Nephron progenitor cell (in vitro differentiated cells): ENCODE measurements at places on chromosomes 4 and X.

DNA sequence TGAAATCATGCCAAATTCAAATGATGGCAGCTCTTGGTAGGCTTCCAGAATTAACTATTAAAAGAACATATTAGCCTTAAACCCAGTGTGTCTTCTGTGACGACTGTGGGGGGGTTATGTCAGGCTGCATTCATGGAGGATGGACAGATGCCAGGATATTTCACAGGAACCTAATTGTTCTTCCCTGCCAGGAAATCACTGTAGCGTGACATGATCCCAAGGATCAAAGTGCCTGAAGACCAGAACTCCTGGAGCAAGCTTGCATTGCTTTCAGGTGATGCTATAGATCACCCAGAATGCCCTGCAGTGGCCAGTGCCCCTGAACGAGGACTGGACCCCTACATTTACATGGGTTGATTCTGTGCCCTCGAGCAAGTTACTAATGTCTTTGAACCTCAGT is 1093.0 kb upstream of the TENM3 start:
- DNase-seq, result no peak

DNA sequence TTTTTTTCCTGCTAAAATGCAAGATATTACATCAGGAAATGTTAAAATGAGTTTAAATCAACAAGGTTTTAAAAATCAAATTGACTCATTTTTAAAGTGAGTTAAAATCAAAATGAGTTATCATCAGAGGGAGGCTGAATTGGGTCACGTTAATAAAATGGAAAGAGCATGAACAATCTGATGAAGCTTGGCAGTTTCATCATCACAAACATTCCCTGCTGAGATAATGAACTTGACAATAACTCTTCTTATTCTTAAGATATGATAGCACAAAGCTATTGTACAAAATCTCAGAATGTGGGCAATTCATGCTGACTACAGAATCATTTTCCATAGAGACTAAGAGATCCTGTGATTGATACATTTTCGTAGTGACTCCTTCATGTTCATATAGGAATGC is 1086.7 kb downstream of the STIM2 start:
- DNase-seq, result no peak

DNA sequence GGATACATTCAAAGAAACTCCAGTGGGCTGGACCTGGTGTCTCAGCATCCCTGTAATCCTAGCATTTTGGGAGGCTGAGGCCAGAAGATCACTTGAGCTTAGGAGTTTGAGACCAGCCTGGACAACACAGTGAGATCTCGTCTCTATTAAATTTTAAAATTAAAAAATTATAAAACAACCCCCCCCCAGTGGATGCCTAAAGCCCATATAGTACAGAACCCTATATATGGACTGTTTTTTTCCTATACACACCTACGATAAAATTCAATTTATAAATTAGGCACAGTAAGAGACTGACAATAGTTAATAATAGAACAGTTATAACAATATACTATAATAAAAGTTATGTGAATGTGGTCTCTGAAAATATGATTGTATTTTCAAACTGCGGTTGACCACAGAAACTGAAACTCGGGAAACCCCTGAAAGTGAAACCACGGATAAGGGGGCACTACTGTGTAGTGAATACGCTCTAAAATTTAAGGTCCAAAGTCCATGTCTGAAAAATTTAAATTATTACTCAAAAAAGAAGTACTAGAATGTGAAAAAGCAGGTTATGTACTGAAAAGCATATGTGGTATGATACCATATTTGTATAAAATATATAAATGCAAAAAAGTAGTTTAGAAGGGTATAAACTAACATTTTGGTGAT is 2.0 kb downstream of the SMIM14 start:
- DNase-seq, result no peak

GRCh38 chrX:118566359-118566758 is 70.7 kb downstream of the DOCK11 start:
- DNase-seq, result no peak
